Activated CD8-positive, alpha-beta memory T cell treated with anti-CD3 and anti-CD28 coated beads for 1 hour (primary cell): ENCODE measurements at places on chromosomes 7 and 10.

DNA sequence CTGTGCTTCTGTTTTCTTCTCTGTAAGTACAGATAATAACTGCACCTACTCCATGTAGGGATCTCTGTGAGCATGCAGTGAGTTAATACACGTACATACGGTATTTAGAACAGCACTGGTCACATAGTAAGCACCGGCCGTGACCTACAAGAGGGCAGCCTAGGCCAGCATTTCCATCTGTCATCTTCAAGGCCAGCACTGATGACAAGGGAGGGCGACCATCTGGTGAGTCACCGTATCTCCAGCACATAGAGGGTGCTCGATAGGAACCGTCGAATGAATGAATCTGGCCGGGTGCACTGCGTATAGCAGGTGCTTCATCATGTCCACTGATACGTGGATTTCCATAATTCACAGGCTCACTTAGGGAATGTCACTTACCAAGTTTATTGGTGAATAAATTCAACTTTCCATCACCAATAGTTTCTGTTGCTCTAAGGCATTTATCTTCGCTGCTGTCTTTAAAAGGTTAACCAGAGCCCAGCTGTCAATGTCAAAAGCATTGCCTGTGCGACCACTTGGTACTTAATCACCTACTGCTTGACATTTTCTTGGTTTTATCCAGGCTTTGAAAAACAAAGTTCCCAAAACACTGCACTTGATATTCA lies 8.3 kb downstream of the NOD1 start:
- no peak for DNase-seq

GRCh38 chr10:110571093-110571743 lies 3.7 kb downstream of the SMC3 start:
- DNase-seq, result no peak

GRCh38 chr10:125003146-125003900 lies 61.4 kb downstream of the ZRANB1 start:
- DNase-seq, result no peak

DNA sequence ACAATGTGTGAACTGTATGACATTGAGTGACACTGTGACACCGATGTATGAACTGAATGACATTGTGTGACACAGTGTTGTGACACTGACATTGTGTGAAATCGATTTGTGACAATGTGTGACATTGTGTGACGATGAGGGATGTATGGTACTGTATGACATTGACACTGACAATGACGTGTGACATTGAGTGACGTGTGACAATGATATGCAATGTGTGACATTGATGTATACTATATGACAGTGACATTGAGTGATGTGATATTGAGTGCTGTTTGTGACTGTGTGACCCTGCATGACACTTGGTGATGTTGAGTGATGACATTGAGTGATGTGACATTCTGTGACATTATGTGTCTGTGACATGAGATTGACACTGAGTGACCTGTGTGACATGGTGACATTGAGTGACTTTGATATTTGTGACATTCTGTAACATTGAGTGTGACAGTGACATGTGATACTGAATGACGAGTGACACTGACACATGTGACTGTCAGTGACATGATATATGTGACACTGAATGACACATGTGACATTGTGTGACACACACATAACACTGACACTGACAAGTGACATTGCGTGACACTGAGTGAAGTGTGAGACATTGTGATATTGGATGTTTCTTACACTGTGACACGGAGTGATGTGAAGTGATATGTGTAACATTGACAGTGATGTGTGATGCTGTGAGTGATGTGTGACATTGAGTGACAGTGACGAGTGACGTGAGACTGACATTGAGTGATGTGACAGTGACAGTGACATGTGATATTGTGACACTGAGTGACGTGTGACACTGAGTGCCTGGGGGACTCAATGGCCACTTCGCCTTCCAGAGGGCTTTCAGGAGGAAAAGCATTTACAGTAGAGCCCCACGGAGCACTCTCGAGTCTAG lies 167.5 kb downstream of the PRKAG2 start:
- DNase-seq, result no peak

- DNase-seq, result no peak
These were observed 60.7 kb downstream of the OTUD1 start for GRCh38 chr10:23499372-23500132.

GRCh38 chr10:95234951-95235350 lies 40.9 kb downstream of the ACSM6 start:
- DNase-seq, result no peak

GRCh38 chr7:155845226-155845625 lies 33.0 kb upstream of the SHH start:
- DNase-seq, result no peak

DNA sequence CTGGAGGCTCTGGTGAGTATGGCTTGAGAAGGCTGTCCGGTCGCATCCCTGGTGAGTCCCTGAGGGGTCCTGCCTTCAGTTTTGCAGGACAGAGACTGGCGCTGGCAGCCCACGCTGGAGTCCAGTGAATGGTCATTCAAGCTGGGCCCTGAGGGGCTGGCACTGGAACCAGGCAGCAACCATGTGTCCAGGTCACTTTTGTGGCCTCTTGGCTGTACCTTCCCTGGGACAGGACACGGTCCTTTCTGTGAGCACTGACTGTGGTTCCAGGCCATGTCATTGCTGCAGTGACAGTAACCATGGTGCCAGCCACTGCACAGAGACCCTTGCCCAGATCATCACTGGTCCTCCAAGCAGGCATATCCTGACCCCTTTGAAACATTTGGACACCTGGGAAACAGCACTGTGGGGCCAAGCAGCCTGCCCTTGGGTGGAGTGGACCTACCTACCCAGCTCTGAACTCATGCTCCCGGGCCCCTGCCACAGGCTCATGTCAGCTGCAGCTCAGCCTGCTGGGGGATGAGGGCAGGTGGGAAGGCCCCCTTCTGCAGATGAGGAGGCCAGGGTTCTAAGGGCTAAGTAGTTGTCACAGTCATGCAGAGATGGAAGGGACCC lies 72.1 kb downstream of the ADCY1 start:
- DNase-seq, result no peak
